ENCODE measurements at places on chromosomes 11 and 22.

DNA sequence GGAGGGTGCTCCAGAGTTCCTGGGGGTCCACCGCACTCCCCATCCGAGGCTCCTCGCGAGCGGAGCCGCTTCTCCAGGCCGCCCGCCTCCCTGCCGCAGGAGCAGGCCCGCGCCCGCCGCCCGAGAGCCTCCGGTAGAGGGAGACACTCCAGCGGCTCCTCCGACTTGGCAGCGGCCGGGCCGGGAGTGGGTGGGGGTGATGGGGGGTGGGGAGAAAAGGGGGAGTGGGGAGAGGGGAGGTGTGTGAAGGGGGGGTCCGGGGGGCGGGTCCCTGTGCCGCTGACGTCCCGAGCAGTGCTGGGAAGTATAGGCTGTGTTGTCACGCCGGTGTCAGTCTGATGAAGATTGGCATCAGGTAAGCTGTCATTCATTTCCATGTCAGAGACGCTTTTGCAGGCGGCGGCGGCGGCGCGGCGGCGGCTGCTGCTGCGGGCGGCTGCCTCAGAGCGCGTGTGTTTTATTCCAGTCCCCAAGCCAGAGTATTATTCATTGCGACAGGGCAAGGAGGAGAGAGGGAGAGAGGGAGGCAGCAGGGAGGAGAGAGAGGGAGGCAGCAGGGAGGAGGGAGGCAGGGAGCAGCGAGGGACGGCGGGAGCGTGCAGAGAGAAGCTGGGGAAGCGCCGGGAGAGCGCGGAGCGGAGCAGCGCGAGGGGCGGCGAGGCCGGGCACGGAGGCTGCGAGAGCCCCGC lies at the start of gene PKNOX2:
TSS of gene PKNOX2 (plus strand) at position 330 of the 689 bp plus-strand sequence. CDS start 186,555 bp downstream, outside the sequence.
- DNase-seq, result peak; percentile 90

- no peak for DNase-seq
Measured at GRCh38 chr11:69049490-69049867, 747 bp downstream of the TPCN2 start.

DNA sequence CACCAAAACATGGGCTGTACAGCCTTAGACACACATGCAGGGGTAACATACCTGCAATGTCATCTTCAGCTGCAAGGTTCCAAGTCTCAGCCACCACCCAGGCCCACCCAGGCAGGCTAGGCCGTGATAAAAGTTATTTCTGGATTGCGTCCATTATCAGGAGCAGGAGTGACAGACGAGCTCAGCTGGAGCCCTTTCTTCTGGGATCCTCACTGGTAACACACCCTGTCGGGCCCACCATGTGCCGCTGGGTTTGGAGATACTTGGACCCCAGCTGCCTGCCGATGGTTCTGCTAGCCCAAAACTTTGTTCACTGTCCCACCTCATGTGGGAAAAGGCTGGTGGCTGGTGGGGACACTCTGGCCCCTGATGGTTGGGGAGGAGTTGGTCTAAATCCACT lies 24.8 kb downstream of the TMPRSS5 start:
- DNase-seq, result no peak

DNA sequence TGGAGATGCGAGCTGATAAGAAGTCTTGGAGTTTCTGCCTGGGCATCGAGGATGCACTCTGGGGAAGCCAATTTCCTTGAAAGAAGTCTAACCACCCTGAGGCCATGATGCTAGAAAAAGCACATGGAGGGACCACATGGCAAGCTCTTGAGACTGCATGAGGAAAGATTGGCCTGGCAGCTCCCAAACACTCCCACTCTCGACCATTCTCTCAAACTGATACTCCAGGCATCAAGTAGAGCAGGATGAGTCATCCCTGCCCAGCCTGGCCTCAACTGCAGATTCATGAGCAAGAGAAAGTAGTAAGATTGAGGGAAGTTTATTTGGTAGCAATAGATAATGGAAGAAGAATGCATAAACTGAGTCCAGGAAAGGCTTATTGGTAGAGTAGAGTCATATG lies 194.3 kb downstream of the KIF18A start:
- no peak for DNase-seq

- DNase-seq, result no peak
Measured at GRCh38 chr11:111360150-111361043, 18.7 kb downstream of the POU2AF1 start.

- DNase-seq, result no peak
Measured at GRCh38 chr11:110200241-110200640, 96.2 kb downstream of the RDX start.

- no peak for DNase-seq
Measured at GRCh38 chr11:6094186-6094585, 13.3 kb upstream of the OR56B4 start.

DNA sequence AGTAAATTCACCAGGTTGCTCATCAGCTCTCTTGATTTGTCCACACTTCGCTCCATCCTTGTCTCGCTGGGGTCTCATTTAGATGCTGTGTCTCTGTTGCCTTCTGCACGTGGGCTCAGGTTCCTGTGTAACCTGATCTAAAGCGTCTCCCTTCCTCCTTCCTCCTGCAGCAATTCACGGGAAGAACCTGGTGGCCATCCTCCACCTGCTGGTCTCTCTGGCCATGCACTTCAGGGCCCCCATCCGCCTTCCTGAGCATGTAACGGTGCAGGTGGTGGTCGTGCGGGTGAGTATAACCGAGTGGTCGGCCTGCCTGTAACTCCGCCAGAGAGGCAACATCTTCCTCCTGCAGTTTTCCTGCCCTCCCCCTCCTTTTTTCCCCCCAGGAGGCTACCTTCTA lies 48.0 kb upstream of the PARVG start:
- no peak for DNase-seq

DNA sequence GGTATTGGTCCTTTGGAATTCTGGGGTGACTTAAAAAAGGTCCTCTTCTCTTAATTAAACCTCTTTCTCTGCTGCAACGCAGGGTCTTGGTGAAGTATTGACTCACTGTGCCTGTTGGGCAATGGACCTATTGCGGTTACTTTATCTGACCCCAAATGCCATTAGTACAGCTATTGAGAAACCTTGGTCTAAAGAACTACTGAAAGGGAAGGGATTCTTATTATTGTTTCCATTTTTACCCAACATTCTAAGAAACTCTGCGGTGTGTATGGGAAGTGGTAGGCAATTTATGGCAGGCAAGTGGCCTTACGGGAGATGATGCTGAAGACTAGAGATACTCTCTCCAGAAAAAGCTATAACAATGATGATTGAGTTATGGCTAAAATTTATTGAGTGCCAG lies 12.5 kb downstream of the SLC6A5 start:
- no peak for DNase-seq

GRCh38 chr11:27471589-27472397 lies 797 bp downstream of the LGR4 start:
- DNase-seq, result peak; percentile 45

GRCh38 chr11:132093536-132094259 lies 723.3 kb downstream of the NTM start:
- no peak for DNase-seq

GRCh38 chr22:49396817-49397216 lies 430.9 kb downstream of the BRD1 start:
- no peak for DNase-seq

DNA sequence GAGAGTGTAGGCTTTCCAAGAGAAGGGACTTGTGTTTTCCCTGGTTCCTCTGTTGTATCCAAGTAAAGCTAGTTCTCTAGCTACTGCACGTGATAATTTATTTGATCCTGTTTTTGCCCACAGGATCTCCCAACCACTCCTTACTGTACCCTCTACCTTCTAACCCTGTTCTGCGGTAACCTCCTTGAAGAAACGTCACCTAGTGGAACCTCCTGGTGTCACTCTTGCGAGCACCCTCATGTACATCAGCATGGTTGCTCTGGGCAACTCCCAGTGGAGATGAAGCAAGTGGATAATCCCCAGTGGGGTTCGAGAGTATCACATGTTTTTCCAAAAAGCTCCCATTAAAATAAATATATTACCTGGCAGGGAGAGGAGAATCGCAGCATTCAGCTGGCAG lies 108.9 kb upstream of the CLMP start:
- no peak for DNase-seq

- DNase-seq, result no peak
Measured at GRCh38 chr11:33719587-33719986, 16.6 kb downstream of the CD59 start.

Measured in NCI-H1105 treated with DMSO at 0.1 percent for 48 hours (cell line).